ENCODE measurements at places on chromosomes 4 and X.

- DNase-seq: no peak
These were observed 220.7 kb downstream of the ANTXR2 start for GRCh38 chr4:79852305-79852730.

- no peak for DNase-seq
These were observed 286.8 kb downstream of the CRLF2 start for GRCh38 chrX:925652-926061.

DNA sequence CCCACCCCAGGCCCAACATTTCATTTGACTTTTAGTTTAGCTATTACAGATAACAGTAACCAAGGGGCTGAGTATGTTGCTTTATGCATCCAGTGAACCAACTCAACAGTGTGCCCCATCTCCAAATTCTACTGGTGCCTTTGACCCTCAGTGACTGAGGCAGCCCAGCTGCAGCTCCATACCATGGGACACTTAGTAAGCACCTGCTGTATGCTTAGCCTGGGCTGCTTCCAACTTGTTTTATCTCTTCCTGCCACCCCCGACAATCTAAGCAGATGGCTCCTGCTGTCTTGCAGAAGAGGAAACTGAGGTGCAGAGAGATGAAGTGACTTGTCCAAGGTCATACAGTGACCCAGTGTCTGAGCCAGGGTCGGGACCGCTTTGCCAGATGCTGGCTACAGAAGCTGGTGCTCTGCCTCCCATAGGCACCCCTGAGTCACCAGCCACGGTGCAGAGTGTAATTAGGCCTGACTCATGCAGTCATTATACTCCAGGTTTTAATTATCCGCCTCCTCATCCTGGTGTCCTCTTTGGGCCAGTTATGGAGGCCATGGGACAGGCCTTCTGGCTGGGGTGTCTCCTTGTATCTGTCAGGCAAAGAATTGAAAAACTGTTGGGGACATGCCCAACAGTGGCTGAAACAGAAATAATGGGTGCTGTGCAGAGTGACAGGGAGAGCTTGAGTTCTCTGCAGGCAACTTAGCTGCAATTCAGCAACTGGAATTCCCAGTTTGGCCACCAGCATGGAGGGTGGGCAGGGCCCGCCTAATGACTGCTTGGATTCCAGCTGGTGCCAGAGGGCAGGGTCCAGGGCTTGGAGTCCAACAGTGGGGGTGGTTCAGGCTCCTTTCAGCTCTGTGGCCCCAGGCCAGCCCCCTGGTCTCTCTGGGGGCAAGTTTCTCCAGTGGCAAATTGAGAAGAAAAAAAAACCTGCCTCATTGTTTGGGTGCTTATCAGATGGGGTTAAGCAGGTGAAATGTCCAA lies 8.2 kb upstream of the GPR78 start:
- no peak for DNase-seq

DNA sequence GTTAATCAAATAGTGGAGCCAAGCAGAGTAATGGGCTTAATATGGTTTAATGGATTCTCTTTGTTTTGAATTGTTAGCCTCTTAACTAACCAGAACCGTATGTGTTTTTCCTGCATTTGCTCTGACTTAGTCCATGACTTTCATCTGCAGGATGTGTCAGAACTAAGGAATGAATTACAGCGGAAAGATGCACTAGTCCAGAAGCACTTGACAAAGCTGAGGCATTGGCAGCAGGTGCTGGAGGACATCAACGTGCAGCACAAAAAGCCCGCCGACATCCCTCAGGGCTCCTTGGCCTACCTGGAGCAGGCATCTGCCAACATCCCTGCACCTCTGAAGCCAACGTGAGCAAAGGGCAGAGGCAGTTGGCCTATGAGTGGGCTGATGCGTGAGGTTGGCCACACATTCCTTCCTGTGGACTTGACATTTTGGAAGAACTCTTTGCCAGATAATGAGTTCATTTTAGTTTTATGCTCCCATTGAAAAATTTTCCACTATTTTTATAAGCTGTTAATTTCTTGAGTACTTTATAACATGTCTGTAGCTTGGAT lies 9.1 kb downstream of the MED28 start:
- no peak for DNase-seq

DNA sequence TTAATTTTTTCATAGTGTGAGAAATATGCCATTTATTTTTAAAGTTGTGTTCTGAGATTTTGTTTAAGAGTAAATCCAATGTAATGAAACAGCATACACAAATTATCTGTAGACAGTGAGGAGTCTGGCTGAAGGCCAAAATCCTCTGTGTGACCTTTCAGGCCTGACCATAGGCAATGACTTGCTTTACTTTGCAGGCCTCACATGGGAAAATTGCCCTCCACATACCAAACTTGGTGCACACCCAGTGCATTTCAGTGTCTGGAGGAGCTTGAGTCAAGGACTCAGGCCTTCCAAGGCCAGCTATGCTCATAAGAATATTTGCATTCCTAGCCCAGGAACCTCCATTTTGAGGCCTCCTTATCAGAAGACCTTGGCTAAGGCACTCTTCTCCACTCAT lies 430.1 kb downstream of the GABRG1 start:
- DNase-seq: peak; percentile 5

- no peak for DNase-seq
These were observed 114.5 kb downstream of the ZAR1 start for GRCh38 chr4:48604527-48604926.

DNA sequence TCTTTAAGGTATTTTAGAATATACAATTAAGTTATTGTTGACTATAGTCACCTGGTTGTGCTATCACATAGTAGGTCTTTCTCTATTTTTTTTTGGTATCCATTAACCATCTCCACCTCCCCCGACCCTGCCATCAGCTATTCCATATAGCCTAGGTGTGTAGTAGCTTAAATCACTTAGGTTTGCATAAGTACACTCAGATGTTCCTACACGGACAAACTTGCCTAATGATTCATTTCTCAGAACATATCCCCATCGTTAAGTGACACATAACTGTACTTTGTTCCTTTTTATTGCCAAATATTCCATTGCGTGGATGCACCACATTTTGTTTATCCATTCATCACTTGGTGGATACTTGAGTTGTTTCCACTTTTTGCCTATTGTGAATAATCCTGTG lies 67.9 kb downstream of the SLAIN2 start:
- no peak for DNase-seq

DNA sequence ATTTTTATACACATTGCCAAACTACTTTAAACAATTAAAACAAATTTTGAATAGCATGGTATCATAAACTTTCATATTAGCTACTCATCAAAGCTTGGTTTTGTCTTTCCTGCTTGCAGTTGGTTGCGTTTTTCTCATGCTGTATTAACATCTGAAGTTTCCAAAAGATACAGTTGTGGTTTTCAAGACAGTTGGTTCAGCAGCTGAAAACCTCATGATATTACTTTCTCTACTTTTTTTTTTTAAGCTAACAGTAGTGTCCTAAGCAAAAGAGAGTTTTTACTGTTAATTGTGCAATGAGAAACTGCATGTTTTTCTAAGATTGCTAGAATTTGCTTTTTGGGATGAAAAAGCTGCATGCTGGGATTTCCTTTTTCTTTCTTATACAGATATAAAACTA lies 15.2 kb downstream of the RUFY3 start:
- DNase-seq: no peak

GRCh38 chrX:153924149-153924861 lies 1.8 kb downstream of the ARHGAP4 start:
- no peak for DNase-seq

All from iPS-NIHi11 (cell line).